T47D (cell line): ENCODE measurements at places on chromosomes 2 and 18.
A peak's percentile ranks its signal among the peaks of the same experiment; 100 is the strongest.

DNA sequence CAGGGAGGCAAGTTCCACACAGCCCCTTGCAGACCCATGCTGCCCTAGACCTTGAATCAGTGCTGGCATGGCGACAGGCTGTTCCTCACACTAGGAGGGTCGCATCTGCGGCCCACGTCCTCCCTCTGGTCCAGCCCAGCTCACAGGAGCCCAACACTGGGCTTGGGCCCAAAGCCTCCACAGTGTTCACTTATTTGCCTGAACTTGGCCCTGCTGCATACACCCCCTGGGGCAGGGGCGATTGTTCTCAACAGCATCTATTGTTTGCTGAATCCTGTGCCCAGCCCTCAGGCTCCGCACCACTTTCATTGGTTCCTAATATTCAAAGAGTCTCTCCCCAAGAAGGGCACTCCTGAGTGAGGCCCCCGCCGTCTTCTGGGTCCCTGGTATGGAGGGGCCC lies 90.7 kb downstream of the ZBTB7C start:
- DNase-seq = no peak

DNA sequence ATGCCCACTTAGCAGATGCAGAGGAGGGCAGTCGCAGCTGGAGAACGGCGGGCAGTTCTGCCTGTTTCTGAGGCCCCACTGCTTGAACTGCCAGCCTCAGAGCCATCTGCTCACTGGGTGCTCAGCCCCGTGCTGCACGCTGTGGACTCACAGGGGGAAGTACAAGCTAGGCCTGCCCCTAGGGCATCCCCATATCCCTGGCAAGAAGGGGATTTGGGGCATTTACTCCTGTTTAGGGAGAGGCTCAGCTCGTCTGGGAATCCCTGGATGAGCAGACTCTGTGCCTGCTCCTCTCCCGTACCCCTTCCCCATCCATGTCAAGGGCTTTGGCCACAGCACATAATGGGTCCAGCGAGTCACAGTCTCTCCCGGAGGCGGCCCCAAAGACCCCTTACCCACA lies 169.8 kb upstream of the PKDCC start:
- DNase-seq = no peak

DNA sequence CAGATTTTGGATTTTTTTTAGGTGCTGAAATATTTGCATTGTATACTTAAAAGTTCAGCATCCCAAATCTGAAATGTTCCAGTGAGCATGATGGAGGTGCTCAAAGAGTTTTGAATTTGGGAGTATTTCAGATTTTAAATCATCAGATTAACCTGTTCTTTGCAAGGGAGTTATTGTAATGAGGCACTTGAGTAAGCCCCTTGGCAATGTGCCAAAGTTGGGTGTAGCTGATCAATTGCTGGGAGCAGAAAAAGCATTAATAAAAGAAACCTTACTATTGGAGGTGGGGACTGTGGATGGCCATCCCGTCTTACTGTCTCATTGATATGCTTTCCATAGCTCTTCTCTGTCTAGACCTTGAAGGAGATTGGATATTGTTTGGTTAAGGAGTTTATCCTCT lies 28.3 kb downstream of the MALT1 start:
- no peak for DNase-seq

- no peak for DNase-seq
Observed at GRCh38 chr18:7608781-7609201, 41.7 kb downstream of the PTPRM start.

DNA sequence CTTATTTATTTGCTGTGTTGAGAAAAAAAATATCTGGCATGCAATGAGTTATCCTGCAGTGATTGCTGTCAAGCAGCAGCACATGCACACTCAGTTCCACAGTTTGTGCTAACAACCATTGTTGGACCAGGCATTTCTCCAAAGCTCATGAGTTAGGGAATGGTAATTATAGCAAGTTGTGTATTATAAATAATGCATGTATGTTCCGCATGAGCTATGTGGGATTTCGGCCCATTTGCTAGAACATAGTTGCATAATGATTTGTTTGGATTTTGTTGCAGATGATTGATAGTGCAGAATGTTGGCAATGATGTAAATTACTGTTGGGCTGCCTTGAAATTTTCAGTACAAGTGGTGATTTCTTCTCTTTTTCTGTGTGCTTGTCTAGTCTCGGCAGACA lies 10.7 kb downstream of the KCNJ3 start:
- peak; percentile 6 for DNase-seq

- no peak for DNase-seq
Observed at GRCh38 chr2:217954051-217954450, 48.7 kb downstream of the TNS1 start.

DNA sequence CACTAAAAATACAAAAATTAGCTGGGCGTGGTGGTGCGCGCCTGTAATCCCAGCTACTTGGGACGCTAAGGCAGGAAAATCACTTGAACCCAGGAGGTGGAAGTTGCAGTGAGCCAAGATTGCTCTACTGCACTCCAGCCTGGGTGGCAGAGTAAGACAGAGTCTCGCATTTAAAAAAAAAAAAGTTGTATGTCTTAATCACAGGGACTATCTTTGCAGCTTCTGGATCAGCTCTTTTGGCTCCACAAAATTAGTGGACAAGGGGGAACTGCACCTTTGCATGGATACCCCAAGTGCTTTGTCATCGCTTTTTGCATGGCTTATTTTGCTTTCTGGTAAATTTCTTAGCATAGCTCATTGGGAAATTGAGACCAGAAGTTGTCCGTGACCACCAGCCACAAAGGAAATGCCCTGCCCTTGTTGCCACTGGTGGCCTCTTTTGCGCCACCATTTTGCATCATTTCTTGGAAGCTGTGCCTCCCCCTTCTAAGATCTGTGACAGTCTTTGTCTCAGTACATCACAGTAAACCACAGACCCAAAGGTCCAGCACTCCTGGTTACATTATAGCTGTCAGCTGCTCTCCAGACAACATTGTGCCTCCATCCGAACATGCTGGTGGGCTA lies 43.9 kb upstream of the PCBP1 start:
- no peak for DNase-seq
